Activated T-helper 17 cell treated with anti-CD3 and anti-CD28 coated beads, Interleukin-2, amount 50 U/mL, for 72 hours (primary cell): ENCODE measurements at places on chromosomes 3 and 15. TPM values are rescaled to one million over a fixed set of nuclear protein-coding genes. Genes with fewer than 3 reads are reported as not detected.
A peak's percentile ranks its signal among the peaks of the same experiment; 100 is the strongest.

- no peak for ATAC-seq
Measured at GRCh38 chr3:33750211-33750548, 32.1 kb upstream of the CLASP2 start.

GRCh38 chr15:63879995-63880394 lies 46.2 kb upstream of the HERC1 start:
- ATAC-seq, result no peak

DNA sequence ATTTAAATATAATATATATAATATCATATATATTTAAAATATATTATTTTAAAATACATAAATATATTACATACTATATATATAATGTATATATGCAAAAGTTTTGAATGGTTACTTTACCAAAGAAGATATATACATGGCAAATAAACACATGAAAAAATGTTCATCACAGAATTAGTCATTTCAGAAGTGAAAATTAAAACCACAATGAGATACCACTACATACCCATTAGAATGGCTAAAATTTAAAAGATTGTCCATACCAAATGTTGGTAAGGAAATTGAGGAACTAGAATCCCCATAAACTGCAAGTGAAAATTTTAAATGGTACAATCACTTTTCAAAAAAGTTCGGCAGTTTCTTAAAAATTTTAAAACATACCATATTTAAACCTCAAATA lies 23.6 kb upstream of the COL8A1 start:
- ATAC-seq, result no peak

Gene GPR149
- not detected for total RNA-seq

GRCh38 chr3:51706021-51706485 lies 815 bp upstream of the GRM2 start:
- no peak for ATAC-seq

- ATAC-seq, result no peak
Measured at GRCh38 chr3:83226751-83227150, 1465.3 kb upstream of the GBE1 start.

DNA sequence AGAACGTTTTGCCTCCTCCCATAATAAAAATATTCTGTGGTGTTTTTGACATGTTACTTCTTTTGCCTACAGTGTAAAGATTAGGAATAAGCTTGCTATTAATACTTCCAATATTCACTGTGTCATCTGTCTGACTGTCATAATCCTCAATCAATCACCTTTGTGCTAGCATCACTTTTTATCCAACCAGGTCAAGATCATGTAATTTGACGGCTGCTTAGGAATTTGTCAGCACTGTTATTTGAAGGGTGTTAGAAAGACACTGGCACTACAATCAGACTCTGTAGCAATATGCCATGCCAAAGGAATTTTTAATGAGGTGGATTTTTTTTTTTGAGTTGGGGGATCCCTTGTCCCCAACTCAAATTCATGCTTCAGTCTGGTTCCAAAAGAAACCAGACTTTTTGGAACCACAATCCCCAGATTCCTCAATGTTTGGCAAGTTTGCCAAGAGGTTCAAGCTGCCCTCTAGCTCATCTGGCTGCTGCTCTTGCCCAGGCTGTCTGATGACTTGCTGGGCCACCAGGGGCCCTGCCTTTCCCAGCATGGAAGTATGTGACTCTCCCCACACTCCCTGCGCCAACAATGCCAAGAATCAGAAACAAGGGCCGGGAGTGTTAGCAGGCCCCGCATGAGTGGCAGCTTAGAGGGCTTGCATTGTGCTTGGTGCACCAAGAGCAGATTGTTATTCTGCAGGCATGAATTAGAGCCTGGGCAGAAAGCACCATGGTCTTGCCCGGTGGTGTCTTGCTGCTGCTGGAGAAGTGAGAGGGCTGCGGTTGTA lies 58.6 kb upstream of the TSC22D2 start:
- ATAC-seq, result no peak

- ATAC-seq, result no peak
Measured at GRCh38 chr15:31272558-31273257, 53.9 kb upstream of the KLF13 start.

DNA sequence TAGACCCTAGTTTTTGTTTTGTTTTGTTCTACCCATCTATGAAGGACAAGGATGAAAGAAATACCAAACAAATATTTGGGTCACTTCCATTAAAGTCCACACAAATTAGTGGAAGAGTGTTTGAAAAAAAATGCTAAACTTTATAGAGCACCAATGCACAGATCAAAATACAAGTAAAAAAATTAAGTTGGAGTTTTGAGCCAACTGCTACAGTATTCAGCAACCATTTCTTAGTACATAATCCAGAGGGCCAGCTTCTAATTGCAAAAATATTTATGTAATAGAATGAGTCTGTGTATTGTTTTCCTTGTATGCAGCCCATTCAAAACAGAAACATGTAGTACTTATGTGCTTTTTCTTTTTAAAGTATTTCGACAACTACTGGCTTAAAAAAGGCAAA lies 121.1 kb downstream of the CBLB start:
- ATAC-seq, result no peak

Gene SLC12A8
- total RNA-seq, result 1.5 TPM

Gene APOD
- 4.2 TPM for total RNA-seq

Gene CHRFAM7A
- not detected for total RNA-seq

- no peak for ATAC-seq
Measured at GRCh38 chr3:177430653-177431052, 233.4 kb upstream of the TBL1XR1 start.

GRCh38 chr3:113514265-113514769 lies 639 bp downstream of the SPICE1 start:
- ATAC-seq, result no peak

Gene C2CD4A
- total RNA-seq, result 5.8 TPM

- no peak for ATAC-seq
Measured at GRCh38 chr3:126676919-126677705, 22.2 kb upstream of the TXNRD3 start.

Gene MME
- total RNA-seq, result not detected

DNA sequence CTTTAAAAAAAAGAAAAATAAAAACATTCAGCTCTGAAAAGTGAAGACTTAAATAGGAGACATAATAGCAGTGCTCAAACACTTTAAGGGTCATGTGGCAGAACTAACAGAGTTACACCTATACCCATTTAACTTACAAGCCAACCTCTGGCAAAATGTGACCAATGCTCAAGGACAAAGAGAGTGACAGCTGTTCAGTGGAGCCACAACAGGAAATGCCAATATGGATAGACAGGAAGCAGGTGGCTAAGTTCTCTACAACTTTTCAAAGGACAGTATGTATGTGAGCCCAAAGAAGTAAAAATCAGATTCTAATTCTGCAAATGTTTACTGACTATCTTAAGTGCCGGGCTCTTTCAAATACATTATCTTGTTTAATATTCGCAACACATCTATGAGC lies 3.4 kb downstream of the TMCC1 start:
- ATAC-seq, result no peak

Gene SNUPN
- total RNA-seq, result 26.0 TPM

DNA sequence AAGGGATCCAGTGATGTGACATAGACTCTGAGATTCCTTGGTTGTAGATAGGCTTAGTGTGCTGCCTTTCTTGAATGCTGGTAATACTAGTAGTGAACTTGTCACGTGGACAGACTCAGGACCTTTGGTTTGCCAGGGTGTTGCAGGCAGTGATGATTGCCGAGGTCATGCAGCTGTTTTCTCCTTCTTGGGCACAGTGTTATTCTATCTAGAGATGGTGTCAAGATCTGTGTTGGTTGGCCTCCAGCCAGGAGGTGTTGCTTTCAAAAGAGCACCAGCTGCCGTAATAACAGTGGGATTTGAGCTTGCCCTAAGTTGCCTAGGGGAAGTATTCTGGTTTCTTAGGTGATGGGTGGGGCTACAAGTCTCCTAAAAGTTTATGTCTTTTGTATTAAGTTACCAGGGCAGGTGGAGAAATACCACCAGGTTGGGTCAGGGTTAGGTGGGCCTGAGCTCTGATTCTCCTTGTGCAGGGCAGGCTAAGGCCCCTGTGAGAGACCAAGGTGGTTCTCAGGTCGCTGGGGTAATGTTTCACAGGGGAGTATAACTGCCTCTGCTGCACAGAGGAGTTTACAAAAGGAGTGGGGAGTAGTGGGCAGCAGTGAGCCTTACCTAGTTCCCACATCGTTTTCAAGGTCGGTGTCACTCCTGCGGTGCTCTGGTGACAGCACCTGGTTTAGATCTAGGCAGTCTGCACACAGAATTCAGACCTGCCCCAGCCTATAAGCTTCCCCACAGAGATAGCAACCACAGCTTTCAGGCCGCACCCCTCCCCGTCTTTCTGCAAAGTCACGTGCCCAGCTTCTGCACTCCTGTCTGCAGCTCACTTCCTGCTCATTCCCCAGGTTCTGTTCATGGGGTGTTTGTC lies 350.3 kb downstream of the DOCK3 start:
- ATAC-seq, result peak; percentile 96

DNA sequence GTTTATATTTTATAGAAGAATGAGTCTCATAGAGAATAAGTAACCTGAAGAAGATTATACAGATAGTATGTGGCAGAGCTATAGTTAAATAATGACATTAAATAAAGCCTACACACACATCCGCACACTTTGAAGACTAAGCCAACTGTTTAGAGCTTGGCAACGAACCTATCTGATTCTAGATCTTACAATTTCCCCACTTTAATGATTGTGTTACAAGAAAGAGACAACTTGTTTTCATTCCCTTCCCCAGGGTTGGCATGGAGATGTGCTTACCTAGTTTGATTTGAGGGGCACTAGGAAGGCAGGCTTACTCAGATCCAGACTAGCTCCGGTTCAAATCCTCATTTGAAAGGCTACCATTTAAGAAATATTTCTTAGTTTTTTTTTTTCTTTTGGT lies 61.9 kb upstream of the CBLB start:
- no peak for ATAC-seq

GRCh38 chr3:18633002-18633401 lies 207.9 kb upstream of the SATB1 start:
- ATAC-seq, result no peak

GRCh38 chr3:182122779-182123178 lies 411.1 kb downstream of the SOX2 start:
- ATAC-seq, result no peak

GRCh38 chr3:128491691-128491940 lies 1.4 kb downstream of the GATA2 start:
- no peak for ATAC-seq

Gene SAMD7
- not detected for total RNA-seq

- ATAC-seq, result no peak
Measured at GRCh38 chr3:49805367-49805782, 2.3 kb downstream of the INKA1 start.

DNA sequence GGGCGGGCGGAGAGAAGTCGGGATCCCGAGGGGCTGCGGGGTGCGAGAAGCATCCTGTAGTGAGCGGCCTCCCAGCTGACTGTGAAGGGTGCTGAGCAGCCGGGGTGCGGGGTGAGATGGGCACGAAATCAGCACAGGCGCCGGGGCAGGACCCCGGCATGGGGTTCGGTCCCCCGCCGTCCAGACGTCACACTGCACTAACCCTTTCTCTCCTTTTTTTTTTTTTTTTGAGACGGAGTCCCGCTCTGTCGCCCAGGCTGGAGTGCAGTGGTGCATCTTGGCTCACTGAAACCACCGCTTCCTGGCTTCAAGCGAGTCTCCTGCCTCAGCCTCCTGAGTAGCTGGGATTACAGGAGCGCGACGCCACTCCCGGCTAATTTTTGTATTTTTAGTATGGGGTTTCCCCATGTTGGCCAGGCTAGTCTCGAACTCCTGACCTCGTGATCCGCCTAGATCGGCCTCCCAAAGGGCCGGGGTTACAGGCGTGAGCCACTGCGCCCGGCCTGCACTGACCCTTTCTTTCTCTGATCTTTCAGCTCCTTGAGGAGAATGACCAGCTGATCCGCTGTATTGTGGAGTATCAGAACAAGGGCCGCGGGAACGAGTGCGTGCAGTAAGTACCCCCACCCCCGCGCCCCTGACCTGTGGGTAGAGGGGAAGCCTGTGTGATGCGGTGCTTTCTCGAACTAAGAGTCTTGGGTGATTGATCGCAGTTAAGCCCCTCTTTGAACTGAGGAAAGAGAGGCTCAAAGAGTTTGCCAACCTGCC lies 513 bp downstream of the SS18L2 start:
- ATAC-seq, result peak; percentile 4

GRCh38 chr3:52226229-52226817 lies 878 bp upstream of the TLR9 start:
- ATAC-seq, result no peak

DNA sequence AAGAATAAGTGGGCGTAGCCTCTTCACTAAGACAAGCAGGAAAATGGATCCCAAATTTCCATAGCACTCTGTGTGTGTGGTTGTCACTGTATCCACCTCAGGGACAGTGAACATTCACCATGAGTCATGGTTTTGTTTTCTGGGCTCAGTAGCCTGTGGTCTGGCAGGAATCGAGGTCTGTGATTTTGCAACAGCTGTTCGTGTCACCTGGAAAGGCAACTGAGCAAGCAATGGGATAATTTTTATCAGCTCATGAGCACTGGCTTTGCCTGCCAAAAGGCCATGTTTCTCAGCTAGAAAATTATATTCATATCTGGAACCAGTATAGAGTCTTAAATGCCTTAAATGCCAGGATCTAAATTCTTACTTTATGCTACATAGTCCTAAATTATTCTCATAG lies 60.9 kb downstream of the STRIT1 start:
- no peak for ATAC-seq
